ENCODE measurements at places on chromosomes 12 and 14. TPM values are rescaled to one million over a fixed set of nuclear protein-coding genes. Genes with fewer than 3 reads are reported as not detected.

Gene BICDL1
- total RNA-seq = 10.7 TPM

Gene TAS2R31
- 2.1 TPM for total RNA-seq

GRCh38 chr12:89662623-89663022 is 46.0 kb downstream of the ATP2B1 start:
- no peak for DNase-seq
- H3K4me1 ChIP-seq = peaks cover 17% of the 10 kb centered on the region
- H3K36me3 ChIP-seq = no peaks in the 10 kb centered on the region
- H3K27me3 ChIP-seq = no peaks in the 10 kb centered on the region
- no peak overlapping the region for H3K27ac ChIP-seq

GRCh38 chr12:116697305-116697704 is 40.6 kb downstream of the SPRING1 start:
- DNase-seq = no peak
- no peaks in the 10 kb centered on the region for H3K36me3 ChIP-seq
- H3K4me3 ChIP-seq = no peak overlapping the region

- H3K4me1 ChIP-seq = peaks cover 36% of the 10 kb centered on the region
- no peak for DNase-seq
- peak overlapping the region; percentile 60 for H3K4me3 ChIP-seq
- peaks cover 27% of the 10 kb centered on the region for H3K36me3 ChIP-seq
Observed at GRCh38 chr12:112938751-112939150, 477 bp downstream of the OAS3 start.

- H3K4me1 ChIP-seq = no peaks in the 10 kb centered on the region
- H3K27ac ChIP-seq = no peak overlapping the region
- H3K36me3 ChIP-seq = no peaks in the 10 kb centered on the region
- H3K4me3 ChIP-seq = no peak overlapping the region
- DNase-seq = no peak
Observed at GRCh38 chr12:59578254-59578653, 17.6 kb upstream of the SLC16A7 start.

DNA sequence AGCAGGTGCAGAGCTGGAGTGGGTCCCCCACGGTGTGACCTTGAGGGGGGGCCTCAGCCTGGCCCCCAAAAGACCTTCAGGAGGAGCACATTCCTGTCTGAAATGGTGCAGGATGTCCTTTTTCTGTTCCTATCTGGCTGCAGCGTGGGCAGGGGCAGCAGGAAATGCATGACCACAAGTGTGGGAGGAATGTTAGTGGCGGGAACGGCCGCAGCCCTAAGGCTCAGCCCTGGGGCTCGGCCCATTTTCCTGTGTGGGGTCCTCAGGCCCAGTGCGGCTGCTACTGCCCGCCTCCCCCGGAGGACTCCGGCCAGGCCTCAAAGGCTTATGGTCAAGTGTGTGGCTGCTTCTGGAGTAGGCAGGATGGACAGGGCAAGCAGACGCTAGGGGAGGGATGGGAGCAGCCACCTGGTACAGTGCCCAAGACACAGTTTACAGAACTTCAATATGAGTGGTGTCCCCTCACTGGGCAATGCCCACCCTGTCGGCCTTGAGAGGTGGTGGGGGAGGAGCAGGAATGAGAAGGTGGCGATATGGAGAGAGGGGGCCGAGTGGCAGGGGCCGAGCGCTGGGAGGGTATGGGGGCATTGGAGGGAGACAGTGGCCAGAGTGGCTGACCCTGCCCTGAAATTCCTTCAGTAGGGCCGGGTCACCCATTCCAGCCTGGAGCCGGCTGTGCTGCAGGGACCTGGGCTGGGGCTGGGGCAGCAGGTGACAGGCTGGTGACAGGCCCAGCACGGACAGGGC is 137.4 kb downstream of the CALM1 start:
- no peak for DNase-seq
- peaks cover 5% of the 10 kb centered on the region for H3K36me3 ChIP-seq
- H3K27ac ChIP-seq = no peak overlapping the region
- H3K4me3 ChIP-seq = no peak overlapping the region

DNA sequence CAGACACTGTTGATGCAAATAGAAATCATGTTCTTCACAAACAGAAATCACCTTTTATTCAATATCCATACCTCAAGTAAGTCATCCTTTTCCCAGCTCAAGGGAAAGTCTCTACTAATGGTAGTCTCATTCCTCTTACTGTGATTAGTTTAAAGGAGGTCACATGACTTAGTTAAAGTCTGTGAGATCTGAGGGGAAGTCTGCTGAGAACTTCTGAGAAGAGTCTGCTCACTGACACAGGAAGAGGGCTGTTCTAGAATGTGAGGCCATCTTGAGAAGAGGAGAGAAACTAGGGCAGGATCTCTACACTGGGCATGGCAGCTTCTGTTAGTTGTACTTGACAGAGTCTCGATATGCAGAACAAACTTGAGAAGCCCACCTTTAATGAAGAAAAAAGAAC is 146.8 kb downstream of the C12orf42 start:
- H3K27ac ChIP-seq = no peak overlapping the region
- H3K36me3 ChIP-seq = no peaks in the 10 kb centered on the region
- no peaks in the 10 kb centered on the region for H3K27me3 ChIP-seq
- no peak for DNase-seq

DNA sequence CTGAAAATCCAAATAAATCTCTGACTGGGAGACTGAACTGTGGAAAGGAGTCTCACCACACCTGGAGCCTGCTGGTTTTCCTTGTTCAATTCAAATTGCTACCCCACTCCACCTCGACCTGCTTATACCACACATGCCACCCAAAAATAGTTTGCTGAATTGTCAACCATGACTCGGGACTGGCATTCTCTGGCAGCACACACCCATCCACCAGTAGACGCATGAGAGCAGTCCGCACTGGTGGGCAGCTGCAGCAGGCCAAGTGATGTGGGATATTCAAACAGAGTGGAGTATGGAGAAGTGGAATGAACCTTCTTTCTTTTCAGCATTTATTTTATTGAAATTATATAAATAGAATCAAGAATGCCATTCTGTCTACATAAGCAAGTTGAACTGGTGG is 38.7 kb upstream of the SYCP3 start:
- H3K27me3 ChIP-seq = no peaks in the 10 kb centered on the region
- H3K36me3 ChIP-seq = no peaks in the 10 kb centered on the region
- peak overlapping the region; percentile 65 for H3K27ac ChIP-seq
- no peak for DNase-seq

DNA sequence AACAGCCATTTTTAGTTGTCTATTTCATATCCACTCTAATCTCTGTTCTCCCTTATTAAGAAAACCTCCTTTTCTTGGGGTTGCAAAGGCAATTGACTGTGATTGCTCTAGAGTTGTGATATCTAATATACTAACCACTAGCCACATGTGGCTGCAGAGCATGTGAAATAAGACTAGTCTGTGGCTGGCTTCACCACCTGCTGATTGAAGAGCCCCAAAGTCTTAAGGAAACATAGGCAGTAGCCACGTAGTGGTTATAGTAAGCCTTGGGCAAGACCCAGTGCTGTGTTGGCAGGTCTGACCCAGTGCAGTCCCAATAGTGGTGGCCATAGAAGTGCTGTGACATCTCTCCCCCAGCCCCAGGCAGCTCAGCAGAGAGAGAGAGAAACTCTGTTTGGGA is 28.4 kb upstream of the ATP2B1 start:
- no peak overlapping the region for H3K4me3 ChIP-seq
- H3K4me1 ChIP-seq = peaks cover 15% of the 10 kb centered on the region
- no peak for DNase-seq
- H3K27ac ChIP-seq = no peak overlapping the region
- H3K27me3 ChIP-seq = no peaks in the 10 kb centered on the region
- H3K36me3 ChIP-seq = no peaks in the 10 kb centered on the region
